Epithelial cell of proximal tubule (primary cell): ENCODE measurements at places on chromosomes 6 and 20. TPM values are rescaled to one million over a fixed set of nuclear protein-coding genes. Genes with fewer than 3 reads are reported as not detected.

DNA sequence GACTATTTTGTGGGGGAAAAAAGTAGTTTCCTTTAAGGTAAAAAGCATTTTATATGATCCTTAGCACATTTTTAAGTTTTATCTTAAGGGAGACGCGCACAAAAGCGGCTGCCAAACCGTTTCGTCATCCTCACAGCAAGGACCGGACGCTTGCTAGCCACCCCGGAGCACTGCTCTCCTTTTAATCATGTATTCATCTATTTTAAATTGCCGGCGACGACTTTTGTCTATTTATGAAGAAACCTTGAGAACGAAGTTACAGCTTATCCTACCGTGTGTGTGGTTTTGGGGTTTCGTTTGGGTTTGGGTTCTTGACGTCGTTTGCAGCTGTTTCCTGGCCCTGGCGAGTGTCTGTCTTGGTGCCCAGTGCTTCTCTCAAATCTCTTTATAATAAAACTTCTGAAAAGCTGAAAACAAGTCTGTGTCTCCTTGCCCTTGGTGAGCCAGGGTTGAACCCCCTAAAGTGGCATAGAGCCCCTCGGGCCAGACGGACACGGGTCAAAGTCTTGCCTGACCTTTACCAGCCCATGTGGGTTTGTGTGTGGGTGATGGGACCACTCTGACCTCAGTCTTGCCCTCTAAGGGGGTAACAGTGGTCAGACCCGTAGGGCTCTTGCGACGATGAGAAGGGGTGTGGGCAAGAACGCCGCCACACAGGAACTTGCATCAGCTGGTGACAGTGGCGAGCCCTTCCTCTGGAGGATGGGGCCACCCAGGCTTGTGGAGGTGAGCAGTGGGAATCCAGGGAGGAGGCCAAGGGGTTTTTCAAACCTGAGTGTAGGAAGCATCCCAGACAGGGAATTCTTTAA lies 117.6 kb downstream of the JPH2 start:
- no peak for DNase-seq

JPH2 gene
- total RNA-seq = 2.0 and 2.9 TPM in 2 replicates

SS18L1 gene
- 10.2 and 11.4 TPM in 2 replicates for total RNA-seq

DNA sequence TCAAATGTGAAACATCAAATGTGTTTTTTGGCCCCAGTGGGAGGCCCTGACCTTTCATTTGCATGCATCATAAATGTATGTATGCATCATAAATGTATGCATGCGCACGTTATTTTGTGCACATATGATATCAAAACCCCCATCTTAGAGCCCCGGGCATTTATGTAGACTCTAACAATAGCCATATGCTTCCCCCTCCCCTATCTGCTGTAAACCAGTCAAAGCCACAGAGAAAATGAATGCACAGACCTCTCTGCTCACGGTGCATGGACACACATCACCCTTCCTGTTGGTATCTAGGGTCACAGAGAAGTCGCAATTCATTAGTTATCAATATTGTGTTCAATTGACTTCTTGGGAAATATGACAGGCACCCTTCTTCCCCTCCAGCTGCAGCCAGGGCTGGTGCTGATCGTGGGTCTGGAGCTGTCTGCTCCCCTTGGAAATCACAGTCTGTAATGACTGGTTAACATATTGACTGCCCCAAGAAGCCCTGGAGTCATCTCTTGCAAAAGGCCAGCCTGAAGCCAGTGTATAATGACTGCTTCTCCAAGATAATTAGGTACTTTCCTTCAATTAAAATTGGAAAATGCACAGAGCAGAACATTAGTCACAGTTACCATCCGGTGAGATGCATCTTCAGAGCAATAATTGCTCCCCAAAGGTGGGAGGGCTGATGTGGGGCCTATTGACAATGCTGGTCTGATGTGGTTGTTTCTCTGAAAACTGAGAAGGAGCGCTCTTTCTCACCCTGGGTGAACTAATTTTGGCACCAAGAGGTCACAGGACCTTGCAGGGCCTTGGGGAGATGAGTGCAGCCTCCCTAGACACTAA lies 532.2 kb downstream of the CDH26 start:
- no peak for DNase-seq

DNA sequence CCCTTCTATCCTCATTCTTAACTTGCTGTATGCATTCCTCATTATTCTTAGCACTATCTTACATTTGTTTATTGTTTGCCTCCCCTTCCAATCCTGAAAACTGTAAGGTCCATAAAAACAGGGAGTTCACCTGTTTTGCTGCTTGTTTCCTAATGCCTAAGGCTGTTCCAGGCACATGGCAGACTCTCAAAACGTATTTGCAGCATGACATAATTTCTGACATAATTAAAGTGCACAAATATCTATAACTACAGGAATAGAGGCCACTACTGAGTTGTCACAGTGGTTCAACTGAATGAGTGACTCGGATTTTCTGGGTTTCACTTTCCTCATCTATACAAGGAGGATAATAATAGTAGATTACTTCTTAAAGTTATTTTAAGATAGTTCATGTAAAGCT lies 83.0 kb downstream of the HFE start:
- no peak for DNase-seq

KCNK16 gene
- total RNA-seq = not detected in 2 replicates
